ENCODE measurements at places on chromosomes 1 and 21. TPM values are rescaled to one million over a fixed set of nuclear protein-coding genes. Genes with fewer than 3 reads are reported as not detected.
A peak's percentile ranks its signal among the peaks of the same experiment; 100 is the strongest.

DNA sequence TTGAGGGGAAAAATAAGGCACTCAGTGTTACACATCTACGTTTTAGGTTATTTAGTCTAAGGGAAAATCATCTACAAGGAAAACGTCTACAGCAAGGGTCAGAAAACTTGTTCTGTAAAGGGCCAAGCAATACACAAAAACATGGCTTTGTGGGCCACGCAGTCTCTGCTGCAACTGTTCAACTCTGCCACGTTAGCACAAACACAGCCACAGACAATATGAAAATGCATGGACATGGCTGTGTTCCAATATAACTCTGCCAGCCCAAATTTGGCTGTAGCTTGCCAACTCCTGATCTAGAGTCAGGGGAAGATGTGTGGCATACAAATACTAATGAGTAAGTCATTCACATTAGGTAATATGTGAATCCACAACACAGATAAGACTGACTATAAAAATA lies 40.7 kb downstream of the COA6 start:
- no peak for ATAC-seq

DNA sequence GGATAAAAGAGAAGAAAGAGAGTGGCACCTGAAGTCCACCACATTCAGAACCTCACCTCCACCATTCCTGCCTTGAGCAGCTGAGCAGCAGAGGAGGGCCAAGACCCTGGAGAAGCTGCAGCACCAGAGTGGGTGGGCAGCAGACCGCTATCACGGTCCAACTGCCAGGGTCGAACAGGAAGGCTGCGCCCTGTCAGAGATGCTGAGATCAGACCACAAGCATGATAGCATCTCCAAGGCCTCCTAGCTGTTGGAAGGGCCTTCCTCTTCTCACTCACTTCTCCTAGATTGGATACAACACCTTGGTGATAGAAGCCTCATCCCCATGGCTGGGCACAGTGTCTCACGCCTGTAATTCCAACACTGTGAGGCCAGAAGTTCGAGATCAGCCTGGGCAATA lies 12.1 kb upstream of the SLC45A3 start:
- ATAC-seq = no peak

GRCh38 chr1:95086949-95087533 lies 14.3 kb upstream of the ALG14 start:
- ATAC-seq = peak; percentile 89

GRCh38 chr1:82226186-82226505 lies 425.4 kb downstream of the ADGRL2 start:
- no peak for ATAC-seq

GRCh38 chr1:229121845-229122436 lies 149.0 kb upstream of the RAB4A start:
- no peak for ATAC-seq

DNA sequence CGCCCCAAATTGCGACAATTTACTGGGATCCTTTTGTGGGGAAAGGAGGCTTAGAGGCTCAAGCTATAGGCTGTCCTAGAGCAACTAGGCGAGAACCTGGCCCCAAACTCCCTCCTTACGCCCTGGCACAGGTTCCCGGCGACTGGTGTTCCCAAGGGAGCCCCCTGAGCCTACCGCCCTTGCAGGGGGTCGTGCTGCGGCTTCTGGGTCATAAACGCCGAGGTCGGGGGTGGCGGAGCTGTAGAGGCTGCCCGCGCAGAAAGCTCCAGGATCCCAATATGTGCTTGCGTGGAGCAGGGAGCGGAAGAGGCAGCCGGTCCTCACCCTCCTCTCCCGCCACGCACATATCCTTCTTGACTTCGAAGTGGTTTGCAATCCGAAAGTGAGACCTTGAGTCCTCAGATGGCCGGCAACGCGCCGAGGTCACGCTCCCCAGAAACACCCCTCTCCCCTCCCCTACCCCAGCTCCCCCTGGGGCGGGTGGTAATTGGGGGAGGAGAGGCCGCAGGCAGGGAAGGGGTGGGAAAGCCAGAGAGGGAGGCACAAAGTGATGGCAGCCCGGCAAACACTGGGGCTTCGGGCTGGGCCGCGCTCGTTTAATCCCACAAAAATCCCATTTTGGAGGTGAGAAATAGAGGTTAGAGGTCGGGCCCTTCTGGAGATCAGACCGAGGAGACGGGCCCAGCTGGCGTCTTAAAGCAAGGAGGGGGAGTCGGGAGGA lies 6.2 kb downstream of the SIM2 start:
- no peak for ATAC-seq

DNA sequence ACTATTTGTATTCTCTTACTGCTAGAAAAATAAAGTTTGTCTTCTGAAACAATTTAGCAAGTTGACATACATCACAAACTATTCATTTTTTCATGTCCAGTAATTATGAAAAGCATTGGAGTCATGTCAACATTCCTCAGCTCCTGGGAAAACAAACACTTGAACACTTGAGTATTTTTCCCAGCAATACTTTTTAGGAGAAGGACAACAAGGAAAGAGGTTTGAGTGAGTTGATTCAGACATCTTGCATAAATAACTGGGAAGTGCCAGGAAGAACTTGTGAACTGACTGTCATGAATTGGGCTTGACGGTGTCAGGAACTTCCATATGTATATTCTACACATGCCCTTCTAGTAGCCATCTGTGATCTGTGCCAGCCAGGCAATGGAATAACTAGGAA lies 195.6 kb downstream of the HMCN1 start:
- ATAC-seq = no peak

The IFNAR1 gene
- total RNA-seq = 44.1 TPM

The AVPR1B gene
- not detected for total RNA-seq

The TTC3 gene
- total RNA-seq = 157 TPM

The KCNC4 gene
- 14.0 TPM for total RNA-seq

The LAD1 gene
- total RNA-seq = 1.2 TPM

The TSNAX gene
- total RNA-seq = 24.4 TPM
